ENCODE measurements at places on chromosomes 2 and 18. TPM values are rescaled to one million over a fixed set of nuclear protein-coding genes. Genes with fewer than 3 reads are reported as not detected.

The LINC00305 gene
- 3.1 TPM for polyA plus RNA-seq

- no peak for DNase-seq
Observed at GRCh38 chr2:68371581-68371980, 6.5 kb downstream of the PLEK start.

- no peak for DNase-seq
Observed at GRCh38 chr18:63267975-63268721, 51.4 kb downstream of the BCL2 start.

DNA sequence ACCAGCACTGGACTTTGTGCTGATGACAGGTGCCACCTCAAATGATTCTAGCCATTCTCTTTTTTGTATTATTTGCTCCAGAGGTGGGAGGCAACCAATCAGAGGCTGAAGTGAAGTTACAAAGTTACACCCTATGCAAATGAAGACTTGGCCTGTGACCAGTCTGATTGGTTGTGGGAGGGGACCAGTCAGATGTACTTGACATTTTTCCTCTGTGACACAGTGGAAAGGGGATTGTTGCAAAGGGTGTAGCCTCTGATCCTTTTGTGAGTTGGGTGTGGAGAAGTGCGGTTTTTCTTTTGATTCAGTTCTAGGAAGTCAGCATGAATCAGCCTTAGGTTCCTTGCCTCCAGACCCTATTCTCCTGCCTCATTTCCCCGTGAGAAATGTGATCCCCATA is 244.0 kb downstream of the ARL6IP6 start:
- DNase-seq, result no peak

GRCh38 chr2:217120429-217120828 is 260.6 kb upstream of the TNP1 start:
- DNase-seq, result no peak

DNA sequence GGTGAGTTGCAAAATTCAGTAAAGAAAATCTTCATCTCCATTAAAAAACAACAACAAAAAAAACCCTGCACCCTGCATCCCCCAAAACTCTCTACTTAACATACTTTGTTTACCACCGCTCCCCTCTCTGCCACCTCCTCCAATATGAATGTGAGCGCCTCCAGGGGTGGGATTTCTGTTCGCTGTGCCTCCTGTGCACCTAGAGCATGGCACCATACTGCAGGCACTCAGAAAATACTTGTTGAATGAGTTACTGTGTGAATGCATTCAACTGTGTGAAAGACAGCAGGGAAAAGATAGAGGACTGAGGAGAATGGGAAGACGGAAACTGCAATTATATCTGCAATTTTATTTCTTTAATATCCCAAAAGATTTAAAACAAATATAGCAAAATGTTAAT is 4.5 kb downstream of the CEBPZ start:
- DNase-seq, result no peak

GRCh38 chr2:138432971-138433370 is 68.6 kb upstream of the SPOPL start:
- DNase-seq, result no peak

The SULT1C3 gene
- polyA plus RNA-seq, result not detected

GRCh38 chr2:70922235-70923234 is 13.2 kb upstream of the ATP6V1B1 start:
- no peak for DNase-seq

The ABCB11 gene
- not detected for polyA plus RNA-seq

DNA sequence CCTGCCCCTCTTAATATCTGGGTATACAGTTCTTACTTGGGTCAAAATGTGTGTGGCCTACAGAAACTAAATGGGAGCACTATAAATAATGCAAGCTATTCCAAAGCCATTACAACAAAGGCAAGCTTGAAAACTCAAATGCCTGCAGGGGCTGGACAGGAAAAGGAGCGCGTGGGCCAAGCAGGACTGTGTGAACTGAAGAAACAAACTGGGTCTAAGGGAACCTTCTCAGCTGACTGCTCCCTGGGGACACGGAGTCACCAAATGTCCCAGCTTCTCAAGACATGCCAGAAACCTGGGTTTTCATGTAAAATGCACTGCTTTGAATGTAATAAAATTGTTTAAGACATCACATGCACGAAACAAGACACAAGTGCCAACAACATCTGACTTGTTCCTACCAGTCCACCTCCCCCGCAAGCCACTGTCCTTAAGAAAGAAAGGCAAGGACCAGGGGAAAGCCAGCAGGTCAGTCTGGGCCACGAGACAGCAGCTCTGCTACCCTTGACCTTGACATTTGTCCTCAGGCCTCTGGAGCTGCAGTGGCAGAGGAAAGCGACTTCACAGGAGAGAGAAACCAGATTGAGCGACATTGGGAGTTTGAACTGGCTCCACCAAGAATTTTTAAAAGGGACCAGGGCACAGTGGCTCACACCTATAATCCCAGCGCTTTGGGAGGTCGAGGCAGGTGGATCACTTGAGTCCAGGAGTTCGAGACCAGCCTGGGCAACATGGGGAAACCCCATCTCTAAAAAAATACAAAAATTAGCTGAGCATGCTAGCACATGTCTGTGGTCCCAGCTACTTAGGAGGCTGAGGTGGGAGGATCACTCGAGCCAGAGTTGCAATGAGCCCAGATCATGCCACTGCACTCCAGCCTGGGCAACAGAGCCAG is 89.7 kb upstream of the SH3BP4 start:
- no peak for DNase-seq

- DNase-seq, result no peak
Observed at GRCh38 chr2:172481507-172482262, 54.3 kb downstream of the ITGA6 start.

The IL1RL1 gene
- polyA plus RNA-seq, result 0.10 TPM

GRCh38 chr18:37270038-37270665 is 295.4 kb downstream of the CELF4 start:
- DNase-seq, result peak; percentile 69

- no peak for DNase-seq
Observed at GRCh38 chr2:240789501-240790369, 30.3 kb downstream of the KIF1A start.

GRCh38 chr18:52615943-52616342 is 275.9 kb downstream of the DCC start:
- DNase-seq, result no peak

- DNase-seq, result no peak
Observed at GRCh38 chr2:237931205-237931721, 35.6 kb upstream of the UBE2F start.

DNA sequence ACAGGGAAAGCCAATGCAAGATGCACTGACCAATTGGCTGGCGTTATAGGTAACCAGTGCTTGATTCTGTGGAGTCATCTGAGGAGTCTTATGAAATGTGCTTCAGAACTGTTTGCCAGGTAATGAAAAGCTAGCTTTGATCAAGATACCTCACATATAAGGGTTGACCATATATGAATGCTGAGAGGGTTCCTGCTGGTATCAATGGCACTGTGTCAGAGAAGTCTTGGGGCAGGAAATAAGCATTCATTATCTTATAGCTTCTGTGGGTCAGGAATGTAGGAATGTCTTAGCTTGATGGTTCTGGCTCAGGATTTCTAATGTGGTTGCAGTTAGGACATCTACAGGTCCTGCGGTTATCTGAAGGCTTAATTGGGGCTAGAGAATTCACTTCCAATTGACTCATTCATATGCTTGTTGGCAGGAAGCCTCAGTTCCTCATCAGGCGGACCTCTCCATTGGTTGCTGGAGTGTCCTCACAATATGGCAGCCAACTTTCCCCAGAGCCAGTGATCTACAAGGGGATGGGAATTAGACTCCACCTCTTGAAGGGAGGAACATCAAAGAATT is 22.1 kb upstream of the TCF7L1 start:
- no peak for DNase-seq

DNA sequence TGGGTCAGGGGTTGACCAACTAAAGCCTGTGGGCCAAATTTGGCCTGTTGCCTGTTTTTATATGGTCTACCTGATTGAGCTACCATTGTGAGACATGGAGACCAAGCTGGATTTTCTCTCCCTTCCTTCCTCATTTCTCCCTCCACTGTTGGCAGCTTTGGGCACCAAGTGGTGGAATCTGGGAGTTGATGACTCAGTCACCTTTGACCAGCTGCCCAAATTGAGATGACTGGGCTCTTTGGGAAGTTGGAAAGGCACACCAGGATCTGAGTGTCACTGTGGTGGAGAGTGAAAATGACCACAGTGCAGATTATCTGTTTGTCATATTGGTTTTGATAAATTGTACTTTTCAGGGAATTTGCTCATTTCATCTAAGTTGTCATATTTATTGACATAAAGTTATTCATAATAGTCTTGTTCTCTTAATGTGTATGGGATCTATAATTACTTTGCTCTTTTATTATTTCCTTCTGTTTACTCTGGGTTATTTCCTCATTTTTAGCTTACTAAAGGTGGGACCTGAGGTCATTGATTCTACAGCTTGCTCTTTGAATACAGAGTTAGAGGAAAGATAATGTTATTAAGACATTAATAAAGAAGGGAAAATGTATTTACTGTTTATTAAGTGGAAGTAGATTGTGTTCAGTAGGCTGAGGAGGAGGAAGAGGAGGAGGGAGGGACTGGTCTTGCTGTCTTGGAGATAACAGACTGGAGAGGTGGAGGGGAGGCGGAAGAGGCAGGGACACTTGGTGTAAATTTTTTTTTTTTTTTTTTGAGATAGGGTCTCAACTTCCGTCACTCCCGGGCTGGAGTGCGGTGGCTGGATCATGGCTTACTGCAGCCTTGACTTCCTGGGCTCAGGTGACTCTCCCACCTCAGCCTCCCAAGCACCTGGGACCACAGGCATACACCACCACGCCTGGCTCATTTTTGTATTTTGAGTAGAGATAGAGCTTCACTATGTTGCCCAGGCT is 31.8 kb downstream of the AGFG1 start:
- DNase-seq, result no peak

The FBXO15 gene
- 3.7 TPM for polyA plus RNA-seq

- no peak for DNase-seq
Observed at GRCh38 chr18:59286341-59286740, 13.1 kb upstream of the RAX start.

- DNase-seq, result no peak
Observed at GRCh38 chr18:11284811-11285210, 135.4 kb upstream of the PIEZO2 start.

DNA sequence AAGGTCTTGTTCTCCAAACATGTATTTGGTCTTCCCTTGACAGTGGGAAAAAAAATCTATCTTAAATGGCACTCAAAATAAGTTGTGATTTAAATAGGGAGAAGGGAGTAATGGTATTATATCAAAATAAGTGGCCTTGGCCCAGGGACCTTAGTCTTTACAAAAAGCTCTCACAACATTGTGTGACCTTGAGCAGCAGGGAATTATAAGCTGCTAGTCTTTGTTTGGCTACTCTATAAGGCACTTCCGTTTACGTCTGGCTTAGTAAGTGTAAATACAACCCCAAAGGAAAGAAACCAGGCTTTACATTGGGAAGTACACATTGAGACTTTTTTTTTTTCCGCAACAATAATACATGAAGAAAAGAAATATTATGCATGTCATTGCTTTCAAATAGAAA is 734.0 kb upstream of the LINC00305 start:
- DNase-seq, result peak; percentile 21

GRCh38 chr2:204654669-204655068 is 109.4 kb downstream of the PARD3B start:
- no peak for DNase-seq

GRCh38 chr18:15198116-15198389 is 450.1 kb downstream of the ANKRD30B start:
- DNase-seq, result no peak

DNA sequence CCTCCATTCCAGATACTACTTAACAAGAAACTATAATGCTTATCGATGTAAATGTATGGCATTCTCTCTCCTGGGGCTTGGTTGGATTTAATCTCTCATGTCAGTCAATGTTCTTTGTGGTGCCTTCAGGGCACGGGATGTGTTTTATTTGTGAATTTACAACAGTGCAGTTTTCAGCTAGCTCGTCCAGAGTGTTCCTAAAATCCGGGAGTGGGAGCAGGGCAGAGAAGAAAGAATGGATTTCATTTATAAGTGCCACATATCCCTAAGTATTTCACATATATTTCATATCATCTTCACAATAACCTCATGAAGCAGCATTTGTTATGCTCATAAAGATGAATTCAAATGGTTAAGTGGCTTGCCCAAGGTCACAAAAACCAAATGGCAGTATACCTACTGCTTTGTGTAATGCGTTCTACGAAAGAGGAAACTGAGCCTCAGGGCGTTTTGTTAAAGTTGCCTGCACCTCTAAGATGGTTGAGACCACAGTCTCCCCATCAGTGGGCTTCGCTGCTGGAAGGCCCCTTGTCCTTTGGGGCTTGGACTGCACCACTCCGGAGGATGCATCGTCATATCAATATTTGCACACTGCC is 134.7 kb upstream of the MGAT5 start:
- DNase-seq, result no peak

GRCh38 chr2:201820383-201821007 is 14.2 kb downstream of the CDK15 start:
- DNase-seq, result no peak

GRCh38 chr2:2142345-2142744 is 188.7 kb downstream of the MYT1L start:
- no peak for DNase-seq

DNA sequence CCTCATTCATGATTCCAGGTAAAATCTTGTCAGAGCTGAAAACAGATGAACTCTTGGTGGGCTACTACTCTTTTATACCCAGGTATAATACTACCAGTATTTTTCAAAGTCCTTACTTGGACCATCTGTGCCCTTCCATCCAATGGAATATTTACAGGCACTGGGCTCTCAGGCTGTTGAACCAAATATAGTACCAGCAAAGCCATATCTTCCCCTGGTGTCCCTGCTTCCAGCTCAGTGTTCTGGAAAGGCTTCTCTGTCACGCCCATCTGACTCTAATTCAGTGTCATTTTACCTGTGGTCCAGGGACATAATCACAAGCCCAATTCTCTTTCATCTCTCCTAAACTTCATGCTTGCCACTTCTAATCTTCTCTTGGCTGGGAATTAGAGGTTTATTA is 119.2 kb upstream of the STK17B start:
- DNase-seq, result no peak

The HOXD4 gene
- polyA plus RNA-seq, result 66.2 TPM

GRCh38 chr2:63056107-63057050 is 5.7 kb downstream of the OTX1 start:
- no peak for DNase-seq

The REEP1 gene
- polyA plus RNA-seq, result 4.0 TPM

- DNase-seq, result no peak
Observed at GRCh38 chr2:169999054-169999453, 171.8 kb downstream of the UBR3 start.

The PCARE gene
- polyA plus RNA-seq, result 0.41 TPM

GRCh38 chr2:30663806-30664205 is 143.4 kb downstream of the CAPN13 start:
- no peak for DNase-seq

GRCh38 chr2:237515166-237515565 is 28.1 kb downstream of the MLPH start:
- no peak for DNase-seq

- no peak for DNase-seq
Observed at GRCh38 chr2:189440644-189440946, 679 bp upstream of the WDR75 start.

GRCh38 chr2:230865766-230866755 is 1.3 kb downstream of the ITM2C start:
- no peak for DNase-seq

DNA sequence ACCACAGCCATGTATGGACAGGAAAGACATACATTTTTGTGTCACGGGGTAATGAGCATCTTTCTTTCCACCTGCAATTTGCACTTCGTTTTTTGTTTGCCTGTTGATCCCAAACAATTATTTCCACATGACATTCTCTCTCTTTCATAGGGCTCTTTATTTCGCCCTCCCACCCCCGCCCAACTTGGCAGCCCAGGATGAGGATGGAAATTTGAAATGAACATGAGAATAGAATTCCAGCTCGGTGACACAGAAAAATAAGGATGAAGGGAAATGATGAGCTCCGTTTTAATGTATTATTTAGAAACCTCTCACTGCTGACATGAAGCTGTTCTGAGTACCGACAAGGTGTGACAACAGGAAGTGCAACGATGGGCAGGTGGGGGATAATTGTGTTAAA is 443.3 kb downstream of the SOCS6 start:
- DNase-seq, result no peak

Data from left renal pelvis (tissue), 4 donors.